ENCODE measurements at places on chromosomes 1 and 21. TPM values are rescaled to one million over a fixed set of nuclear protein-coding genes. Genes with fewer than 3 reads are reported as not detected.

The INSRR gene
- 6.4 TPM for total RNA-seq

The SH3GLB1 gene
- 72.4 TPM for total RNA-seq

The MPZ gene
- total RNA-seq: 4.2 TPM

The FMN2 gene
- total RNA-seq: 8.3 TPM

The SRSF11 gene
- 223 TPM for total RNA-seq

The CA6 gene
- not detected for total RNA-seq

The LIN9 gene
- total RNA-seq: 8.2 TPM

The F11R gene
- 38.3 TPM for total RNA-seq

The SUSD4 gene
- total RNA-seq: 13.9 TPM

The PAPPA2 gene
- 2.2 TPM for total RNA-seq

The S100PBP gene
- 120 TPM for total RNA-seq

The CCDC17 gene
- total RNA-seq: 3.8 TPM

All from testis (tissue), 5 donors.